T-helper 1 cell (primary cell): ENCODE measurements at places on chromosomes 12 and 14.

GRCh38 chr12:55428331-55429243 lies 2.5 kb downstream of the OR6C76 start:
- no peak for DNase-seq

- no peak for DNase-seq
Measured at GRCh38 chr12:128268379-128268995, 1.5 kb downstream of the TMEM132C start.

GRCh38 chr12:79936670-79937069 lies 1.8 kb upstream of the PPP1R12A start:
- no peak for DNase-seq

DNA sequence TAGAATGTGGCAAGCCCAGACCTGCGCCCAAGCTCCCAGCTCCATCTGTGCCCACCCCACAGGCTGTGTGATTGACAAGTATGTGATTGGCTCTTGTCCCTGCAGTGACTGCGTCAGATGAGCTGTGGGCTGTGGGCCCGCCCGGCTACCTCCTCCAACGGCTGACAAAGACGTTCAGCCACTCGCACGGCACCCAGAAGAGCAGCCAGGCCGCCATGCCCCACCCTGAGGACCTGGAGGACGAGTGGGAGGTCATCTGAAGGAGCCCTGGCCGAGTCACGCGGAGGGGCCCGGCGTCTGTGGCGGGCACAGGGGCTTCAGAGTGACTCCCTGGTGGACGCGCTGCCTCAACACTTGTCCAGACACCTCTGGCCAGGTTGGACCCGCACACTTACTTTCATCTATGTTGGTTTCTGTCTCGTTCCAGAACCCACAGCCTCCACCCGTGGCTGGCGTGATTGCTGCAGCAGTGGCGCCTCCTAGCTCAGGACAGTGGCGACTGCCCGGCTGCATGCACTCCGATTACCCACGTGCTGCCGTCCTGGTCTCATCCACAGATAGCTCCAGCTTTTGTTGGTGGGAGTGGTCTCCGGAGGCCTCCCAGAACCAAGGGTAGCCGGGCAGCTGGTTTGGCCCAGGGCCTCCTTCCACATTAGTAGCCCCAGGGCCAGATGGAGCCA lies 11.4 kb downstream of the ANKRD9 start:
- DNase-seq: no peak

GRCh38 chr12:94282675-94283074 lies 134.3 kb downstream of the PLXNC1 start:
- DNase-seq: peak; percentile 16

- DNase-seq: no peak
Measured at GRCh38 chr14:51682411-51682810, 30.7 kb downstream of the FRMD6 start.
